Chondrocyte (in vitro differentiated cells): ENCODE measurements at places on chromosomes 3 and 15.

GRCh38 chr3:72890166-72890925 lies 2.5 kb downstream of the GXYLT2 start:
- H3K27me3 ChIP-seq = no peaks in the 10 kb centered on the region
- peak overlapping the region; percentile 96 for H3K27ac ChIP-seq
- no peak for DNase-seq
- H3K4me1 ChIP-seq = peaks cover 64% of the 10 kb centered on the region

- H3K36me3 ChIP-seq = no peaks in the 10 kb centered on the region
- peaks cover 7% of the 10 kb centered on the region for H3K27me3 ChIP-seq
- DNase-seq = no peak
- no peaks in the 10 kb centered on the region for H3K4me1 ChIP-seq
- no peak overlapping the region for H3K4me3 ChIP-seq
- no peak overlapping the region for H3K27ac ChIP-seq
Observed at GRCh38 chr3:18883571-18883970, 264.7 kb upstream of the KCNH8 start.

GRCh38 chr3:40088527-40089170 lies 220.9 kb upstream of the EIF1B start:
- no peak overlapping the region for H3K27ac ChIP-seq
- no peak for DNase-seq
- no peaks in the 10 kb centered on the region for H3K27me3 ChIP-seq
- no peak overlapping the region for H3K4me3 ChIP-seq

GRCh38 chr3:50299929-50300680 lies 900 bp upstream of the HYAL3 start:
- DNase-seq = no peak
- H3K4me3 ChIP-seq = peak overlapping the region; percentile 98
- no peaks in the 10 kb centered on the region for H3K36me3 ChIP-seq
- peak overlapping the region; percentile 97 for H3K27ac ChIP-seq
- peaks cover 24% of the 10 kb centered on the region for H3K4me1 ChIP-seq

DNA sequence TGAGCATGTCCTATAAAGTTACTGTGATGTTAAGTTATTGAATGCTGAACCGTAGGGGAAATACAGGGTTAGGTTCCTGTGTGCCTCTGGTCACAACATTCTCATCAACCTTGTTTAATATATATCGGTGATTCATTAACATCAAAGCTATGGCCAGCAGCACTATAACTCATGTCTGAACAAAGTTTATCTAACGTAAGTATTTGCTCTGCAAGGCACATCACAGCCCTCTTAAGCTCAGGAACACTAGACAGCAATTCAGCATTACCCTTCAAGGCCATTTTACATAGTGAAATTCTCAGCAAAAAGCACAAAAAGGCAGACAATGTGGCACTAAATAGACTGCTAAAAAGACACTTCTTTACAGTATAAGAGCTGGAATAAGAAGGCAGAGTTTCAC lies 48.2 kb upstream of the FNDC3B start:
- no peak for DNase-seq
- no peaks in the 10 kb centered on the region for H3K36me3 ChIP-seq
- peaks cover 6% of the 10 kb centered on the region for H3K4me1 ChIP-seq
- H3K27ac ChIP-seq = no peak overlapping the region
- no peaks in the 10 kb centered on the region for H3K27me3 ChIP-seq
